Fibroblast of lung (primary cell): ENCODE measurements at places on chromosomes 6 and 20. TPM values are rescaled to one million over a fixed set of nuclear protein-coding genes. Genes with fewer than 3 reads are reported as not detected.
A peak's percentile ranks its signal among the peaks of the same experiment; 100 is the strongest.

- peak; percentile 99 for DNase-seq
These were observed 8.3 kb downstream of the CD109 start for GRCh38 chr6:73704260-73704659.

Gene RIPPLY2
- total RNA-seq = 0.51 TPM in 1 of 2 replicates, not detected in the other

DNA sequence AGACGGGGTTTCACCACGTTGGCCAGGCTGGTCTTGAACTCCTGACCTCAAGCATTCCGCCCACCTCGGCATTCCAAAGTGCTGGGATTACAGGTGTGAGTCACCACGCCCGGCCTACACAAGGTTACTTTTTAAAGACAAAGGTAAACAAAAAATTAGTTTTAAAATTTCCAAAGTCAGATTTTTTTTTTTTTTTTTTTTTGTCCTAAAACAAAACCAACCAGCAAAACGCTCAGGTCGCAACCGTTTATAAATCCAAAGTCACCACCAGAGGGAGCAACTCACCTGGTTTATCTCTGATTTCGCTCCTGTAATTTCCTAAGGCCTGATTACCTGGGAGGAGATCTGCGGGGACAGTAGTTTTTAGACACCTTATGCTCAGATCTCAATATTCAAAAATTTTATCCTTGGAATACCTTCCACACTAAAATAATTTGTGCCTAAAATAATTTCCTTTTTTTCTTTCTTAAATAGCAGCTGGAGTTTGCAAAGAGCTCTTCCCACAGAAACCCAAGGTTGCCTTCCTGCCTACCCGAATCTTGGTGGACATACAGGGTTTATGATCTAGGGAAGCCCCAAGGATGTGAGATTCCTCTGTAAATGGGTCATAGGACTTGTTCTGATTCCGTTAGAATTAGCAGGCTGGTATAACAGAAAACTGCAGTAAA, 19.8 kb upstream of the TREM1 start:
- DNase-seq = peak; percentile 62

DNA sequence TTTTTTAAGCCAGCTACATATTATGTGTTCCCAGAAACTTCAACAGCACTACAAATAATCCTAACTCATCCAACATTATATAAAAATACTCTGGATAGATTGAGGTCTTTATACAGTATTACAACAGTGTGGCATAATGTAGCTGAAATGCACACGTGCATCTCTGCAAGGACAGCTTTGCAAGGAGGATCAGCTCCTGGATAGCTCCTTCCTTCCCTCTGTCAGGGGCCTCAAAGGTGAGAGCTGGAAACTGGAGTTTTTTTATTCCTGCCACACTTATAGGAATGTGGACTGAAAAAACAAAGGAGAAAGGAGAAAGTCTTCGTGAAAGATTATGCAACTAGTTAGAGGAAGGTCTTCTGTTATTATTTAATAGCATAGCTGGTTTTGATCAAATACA, 53.1 kb downstream of the PLG start:
- no peak for DNase-seq

GRCh38 chr6:144155529-144155928, 5.2 kb downstream of the STX11 start:
- no peak for DNase-seq

Gene ARHGAP40
- total RNA-seq = not detected in 2 replicates

Gene KCNK16
- not detected in 2 replicates for total RNA-seq

DNA sequence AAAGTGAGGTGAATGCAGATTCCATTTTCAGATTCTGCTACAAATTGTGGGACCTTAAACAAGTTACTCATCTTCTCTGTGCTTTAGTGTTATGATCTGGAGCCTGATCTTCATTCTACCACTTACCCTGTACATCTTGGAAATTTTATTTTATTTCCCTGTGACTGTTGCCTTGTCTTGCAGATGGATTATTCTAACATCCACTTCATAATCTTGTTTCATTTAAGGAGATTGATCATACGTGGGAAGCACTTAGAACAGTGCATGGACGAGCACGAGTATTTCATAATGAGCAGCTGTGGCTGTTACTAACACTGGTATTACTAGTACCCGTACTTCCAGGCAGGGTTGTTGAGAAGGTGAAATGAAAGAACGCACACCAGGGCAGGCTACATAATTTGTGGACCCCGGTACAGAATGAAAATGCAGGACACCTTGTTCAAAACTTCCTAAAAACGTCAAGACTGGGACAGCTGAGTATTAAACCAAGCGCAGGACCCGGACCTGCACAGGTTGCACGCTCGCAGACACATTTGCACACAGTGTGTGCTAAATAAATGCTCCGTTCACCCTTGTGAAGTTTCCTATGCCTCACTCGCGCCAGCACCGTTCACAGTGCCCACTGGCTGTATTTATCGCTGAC, 535 bp upstream of the CCDC170 start:
- DNase-seq = no peak
